ENCODE measurements at places on chromosomes 6 and 20.

- DNase-seq, result no peak
Observed at GRCh38 chr6:24228681-24229255, 102.8 kb downstream of the NRSN1 start.

DNA sequence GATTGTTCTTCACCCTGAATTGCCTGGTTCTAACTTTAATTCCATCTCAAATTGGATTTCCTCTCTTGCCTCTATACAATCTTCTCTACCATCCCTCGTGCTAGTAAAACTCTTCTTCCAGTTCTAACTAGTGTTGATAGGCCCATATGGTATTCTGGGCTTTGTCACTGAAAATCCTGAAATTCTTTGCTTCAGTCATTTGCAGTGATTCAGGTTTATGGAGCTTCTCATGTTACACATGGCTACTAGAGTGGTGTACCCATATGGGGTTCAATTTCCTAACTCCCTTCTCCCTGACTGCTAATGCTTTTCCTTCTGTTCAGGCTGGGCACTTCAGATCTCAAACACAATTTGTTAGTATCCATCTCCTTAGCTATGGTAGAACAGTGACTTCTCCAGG lies 956.6 kb downstream of the KIF16B start:
- no peak for DNase-seq

DNA sequence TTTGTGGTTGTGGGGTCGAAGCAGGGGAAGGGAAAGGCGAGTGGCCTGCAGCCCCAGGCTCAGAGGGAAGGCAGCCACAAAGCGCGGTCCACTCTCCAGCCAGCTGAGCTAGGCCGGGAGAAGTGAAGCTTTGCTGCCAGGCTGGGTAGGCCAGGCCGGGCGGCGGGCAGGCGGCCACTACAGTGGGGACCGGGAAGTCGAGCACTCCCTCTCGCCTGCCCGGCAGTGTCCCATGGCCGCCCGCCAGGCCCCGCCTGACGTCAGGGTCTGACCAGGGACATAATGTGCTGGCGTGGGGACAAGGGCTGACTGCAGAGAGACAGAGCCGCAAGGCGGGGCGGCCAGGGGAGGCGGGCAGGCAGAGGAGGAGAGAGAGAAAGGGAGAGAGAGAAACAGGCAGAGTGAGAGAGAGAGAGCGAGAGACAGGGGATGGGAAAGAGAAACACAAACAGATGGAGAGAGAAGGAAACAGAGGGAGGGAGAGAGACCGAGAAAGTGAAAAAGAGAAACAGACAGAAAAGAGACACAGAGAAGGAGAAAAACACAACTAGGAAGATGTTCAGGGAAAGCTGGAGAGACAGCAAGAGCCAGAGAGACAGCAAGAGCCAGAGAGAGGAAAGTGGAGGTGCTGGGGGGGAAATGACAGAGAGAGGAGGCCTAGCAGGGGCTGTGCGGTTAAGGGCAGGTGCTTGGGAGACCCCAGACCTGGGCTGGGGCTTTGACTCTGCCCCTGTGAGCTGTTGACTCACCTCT lies 94.5 kb upstream of the PTPN1 start:
- peak; percentile 96 for DNase-seq

- peak; percentile 21 for DNase-seq
Observed at GRCh38 chr6:104428184-104428583, 431.5 kb downstream of the HACE1 start.

DNA sequence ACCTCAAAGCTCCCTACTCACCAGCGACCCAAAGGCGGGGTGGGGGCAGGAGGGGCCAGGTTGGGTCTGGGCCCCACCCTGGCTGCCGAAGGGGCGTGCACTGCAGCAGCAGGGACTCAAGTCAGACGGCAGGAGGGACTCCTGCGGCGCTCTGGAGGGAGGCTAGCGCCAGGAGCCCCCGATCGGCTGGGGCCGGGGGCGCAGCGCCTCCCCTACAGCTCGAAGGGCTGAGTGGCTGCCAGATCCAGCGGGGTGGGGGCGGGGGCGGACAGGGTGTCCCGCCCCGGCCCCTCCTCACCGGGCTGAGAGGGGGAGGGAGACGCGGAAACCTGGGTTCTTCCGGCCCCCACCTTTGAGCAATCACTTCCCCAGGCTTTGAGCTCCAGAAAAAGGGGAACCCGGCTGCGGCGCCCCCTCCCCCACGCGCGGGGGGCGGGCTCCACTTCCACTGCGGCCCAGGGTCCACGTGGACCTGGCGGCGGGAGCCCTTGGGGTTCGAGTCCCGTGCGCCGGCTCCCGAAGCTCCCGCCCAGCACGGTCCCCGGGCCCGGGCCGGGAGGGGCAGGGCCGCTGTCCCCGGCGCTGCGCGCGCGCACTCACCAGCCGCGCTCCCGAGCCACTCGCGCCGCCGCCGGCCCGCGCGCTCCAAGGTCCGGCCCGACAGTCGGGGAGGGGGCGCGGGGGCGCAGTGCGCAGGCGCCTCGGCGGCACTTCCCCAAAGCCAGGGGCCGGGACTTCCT lies at the start of gene RGS19:
RGS19 (minus strand) TSS at position 246 of the 740 bp plus-strand sequence. CDS start 2,632 bp downstream, outside the sequence.
- peak; percentile 88 for DNase-seq

GRCh38 chr20:11692567-11692966 lies 225.1 kb upstream of the BTBD3 start:
- DNase-seq, result no peak

DNA sequence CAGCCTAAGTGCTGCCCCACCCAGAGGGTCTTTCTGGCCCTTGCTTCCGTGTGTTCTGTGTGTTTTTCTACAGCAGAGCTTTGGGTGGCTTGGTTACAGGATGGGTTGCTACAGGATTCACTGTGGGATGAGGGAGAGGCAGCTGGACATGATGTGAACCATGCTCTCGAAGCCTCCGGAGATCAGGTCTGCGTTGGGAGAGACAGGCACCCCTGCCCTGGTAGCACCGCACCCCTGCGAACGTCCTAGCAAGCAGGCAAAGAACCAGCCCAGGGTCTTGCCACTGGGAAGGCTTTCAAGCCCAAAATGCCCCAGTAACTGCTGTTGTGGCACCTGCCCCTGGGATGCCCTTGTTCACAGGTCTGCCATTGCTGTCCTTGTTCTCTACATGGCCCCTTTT lies 66.4 kb downstream of the IGF2R start:
- DNase-seq, result no peak

DNA sequence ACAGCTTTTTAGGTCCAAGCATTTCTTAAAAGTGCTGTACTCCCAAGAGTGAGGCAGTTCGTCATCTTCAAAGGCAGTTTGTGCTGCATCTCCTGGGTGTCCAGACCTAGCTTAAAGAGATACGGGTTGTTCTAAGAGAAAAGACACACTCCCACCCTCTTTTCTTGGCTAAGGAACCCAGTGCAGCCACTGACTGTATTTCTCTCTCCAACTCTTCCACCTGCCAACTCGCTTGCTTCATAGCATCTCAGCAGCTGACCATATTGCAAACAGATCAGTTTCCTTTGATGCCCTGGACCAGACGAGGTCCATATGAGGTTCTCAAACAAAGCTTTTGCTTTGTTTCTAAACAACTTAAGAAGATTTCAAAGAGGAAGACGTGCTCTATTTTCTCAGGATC lies 101.1 kb downstream of the ISM1 start:
- peak; percentile 29 for DNase-seq

DNA sequence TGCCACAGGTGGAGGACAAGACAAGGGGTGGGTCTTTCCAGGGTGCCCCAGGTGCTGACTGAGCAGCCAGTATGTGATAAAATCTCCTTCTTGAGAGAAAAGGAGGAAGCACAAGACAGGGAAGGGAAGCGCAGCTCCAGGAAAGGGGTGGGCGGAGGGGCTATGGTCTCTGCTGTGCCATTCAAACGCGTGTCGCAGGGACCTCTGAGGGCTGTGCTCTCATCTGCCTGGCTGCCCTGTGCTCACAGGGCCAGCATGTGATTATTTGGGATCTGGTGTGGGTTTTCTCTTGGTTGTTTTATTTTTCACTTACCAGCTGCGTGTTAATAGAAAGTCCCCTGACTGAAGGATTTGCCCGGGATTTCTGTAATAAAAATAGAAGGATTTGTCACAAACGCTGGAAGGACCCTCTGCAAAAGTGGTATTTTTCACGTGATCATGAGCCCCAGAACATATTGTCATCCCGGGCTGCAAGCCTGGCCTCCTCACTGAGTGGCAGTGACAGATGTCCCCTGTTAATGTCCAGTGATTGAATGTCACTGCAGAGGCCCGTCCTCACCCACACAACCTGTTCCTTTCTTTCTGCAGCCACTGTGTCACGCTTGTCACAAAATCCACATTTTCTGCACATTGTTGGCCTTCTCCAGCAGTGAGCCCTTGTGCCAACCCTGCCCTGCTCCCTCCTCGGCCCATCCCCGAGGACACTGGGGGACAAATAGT lies 35.0 kb upstream of the VSX1 start:
- DNase-seq, result peak; percentile 96

- no peak for DNase-seq
Observed at GRCh38 chr6:91198588-91199255, 611.9 kb upstream of the MAP3K7 start.

- peak; percentile 95 for DNase-seq
Observed at GRCh38 chr6:30615219-30615957, 1.7 kb downstream of the PPP1R10 start.

DNA sequence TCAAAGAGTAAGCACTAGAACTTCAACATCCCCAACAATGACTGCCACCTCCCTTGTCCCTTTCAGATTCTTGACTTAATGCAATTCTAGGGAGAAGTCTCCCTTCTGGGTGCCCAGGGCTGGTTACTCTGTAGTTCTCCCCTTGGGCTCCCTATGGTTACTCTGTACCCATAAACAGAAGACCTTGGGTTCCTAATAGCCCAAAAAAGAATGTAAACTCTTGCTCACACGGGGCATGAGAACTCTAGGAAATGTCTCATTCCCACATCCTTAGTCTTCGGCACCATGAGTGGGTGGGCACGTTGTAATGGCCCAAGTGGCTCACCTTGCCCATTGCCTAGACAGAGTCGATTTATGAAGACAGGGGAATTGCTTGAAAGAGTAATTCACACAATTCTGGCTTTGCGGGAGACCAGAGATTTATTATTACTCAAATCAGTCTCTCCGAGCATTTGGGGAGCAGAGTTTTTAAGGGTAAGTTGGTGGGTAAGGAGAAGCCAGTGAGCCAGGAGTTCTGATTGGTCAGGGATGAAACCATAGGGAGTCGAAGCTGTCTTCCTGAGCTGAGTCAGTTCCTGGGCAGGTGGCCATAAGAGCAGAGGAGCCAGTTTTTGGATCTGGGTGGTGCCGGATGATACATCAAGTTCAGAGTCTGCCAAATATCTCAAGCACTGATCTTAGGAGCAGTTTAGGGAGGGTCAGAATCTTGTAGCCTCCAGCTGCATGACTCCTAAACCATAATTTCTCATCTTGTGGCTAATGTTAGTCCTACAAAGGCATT lies 61.2 kb upstream of the SIRPG start:
- no peak for DNase-seq

DNA sequence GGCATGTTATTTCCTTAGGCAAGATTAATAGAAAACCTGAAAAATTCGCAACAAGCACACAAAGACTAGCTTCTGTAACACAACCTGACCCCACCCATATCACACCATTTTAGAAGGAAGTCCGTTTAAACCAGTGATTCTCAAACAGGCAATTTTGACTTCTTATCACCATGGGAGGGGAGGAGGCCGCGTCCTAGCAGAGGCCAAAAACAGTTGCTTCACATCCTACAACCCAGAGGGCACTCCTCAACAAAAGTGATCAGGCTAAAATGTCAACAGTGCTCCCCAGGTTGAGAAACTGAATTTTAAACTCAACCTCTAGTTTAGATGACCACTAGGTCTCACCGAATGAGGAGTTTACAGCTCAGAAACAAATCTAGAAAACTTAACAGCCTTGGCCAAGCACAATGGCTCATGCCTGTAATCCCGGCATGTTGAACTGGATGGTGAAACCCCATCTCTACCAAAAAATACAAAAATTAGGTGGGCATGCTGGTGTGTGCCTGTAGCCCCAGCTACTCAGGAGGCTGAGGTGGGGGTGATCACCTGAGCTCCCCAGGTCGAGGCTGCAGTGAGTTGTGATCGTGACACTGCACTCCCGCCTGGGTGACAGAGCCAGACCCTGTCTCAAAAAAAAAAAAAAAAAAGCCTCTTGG lies 3.4 kb downstream of the SNX5 start:
- DNase-seq, result no peak

DNA sequence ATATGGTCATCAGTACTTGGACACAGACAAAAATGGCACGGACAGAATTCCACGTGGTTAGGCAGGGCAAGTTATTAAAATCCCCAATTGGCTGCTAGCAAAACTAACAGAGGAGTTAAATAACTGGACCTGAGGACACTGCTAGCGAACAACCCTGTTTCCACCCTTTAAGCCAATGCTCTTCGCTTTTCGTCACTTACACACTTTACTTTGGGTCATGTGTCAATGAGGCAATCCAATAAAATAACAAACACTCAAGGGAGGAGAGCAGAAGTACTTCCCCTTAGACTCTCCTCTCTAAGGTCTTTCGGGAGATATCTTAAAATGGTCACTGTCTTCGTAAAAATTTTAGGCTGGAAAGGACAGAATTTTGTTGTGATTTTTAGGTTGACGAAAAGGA lies 68.6 kb downstream of the LCA5 start:
- no peak for DNase-seq

DNA sequence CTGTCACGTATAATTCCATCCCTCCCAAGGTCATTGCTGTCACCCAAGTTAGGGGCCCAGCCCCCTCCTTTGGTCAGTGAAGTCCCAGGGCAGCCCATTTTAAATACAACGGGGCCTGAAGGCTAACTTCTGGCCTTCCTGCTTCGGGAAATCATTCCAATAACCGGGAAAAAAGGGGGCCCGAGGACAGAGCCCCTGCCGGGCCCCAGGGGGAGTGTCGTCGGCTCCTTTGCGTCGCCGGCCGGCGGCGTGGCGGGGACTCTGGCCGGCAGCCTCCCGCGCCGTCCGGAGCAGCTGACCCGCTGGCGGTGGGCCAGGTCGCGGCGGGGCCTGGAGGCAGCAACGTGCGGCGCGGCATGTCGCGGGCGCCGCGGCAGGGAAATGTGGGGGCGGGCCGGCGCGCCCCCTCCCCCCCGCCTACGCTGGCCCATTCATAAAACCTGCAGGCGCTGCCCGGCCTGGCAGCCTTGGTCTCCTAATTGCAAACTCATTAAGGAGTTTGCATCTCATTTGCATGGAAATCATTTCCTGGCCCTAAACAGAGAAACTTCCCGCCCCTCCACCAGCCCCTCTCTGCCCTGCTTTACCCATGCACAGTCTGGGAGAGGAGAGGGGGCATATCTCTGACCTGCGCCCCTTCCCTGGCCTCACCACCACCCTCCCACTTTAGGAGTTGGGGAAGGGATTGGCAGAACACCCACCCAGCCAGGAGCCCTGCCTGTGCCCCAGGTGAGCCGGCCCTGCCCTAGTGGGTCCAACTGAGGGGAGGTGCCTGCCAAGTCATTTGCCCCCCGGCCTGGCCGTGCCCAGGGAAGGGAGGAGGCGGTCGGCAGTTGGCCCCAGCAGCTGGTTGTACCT lies 50.7 kb downstream of the MRPL14 start:
- DNase-seq, result peak; percentile 69

DNA sequence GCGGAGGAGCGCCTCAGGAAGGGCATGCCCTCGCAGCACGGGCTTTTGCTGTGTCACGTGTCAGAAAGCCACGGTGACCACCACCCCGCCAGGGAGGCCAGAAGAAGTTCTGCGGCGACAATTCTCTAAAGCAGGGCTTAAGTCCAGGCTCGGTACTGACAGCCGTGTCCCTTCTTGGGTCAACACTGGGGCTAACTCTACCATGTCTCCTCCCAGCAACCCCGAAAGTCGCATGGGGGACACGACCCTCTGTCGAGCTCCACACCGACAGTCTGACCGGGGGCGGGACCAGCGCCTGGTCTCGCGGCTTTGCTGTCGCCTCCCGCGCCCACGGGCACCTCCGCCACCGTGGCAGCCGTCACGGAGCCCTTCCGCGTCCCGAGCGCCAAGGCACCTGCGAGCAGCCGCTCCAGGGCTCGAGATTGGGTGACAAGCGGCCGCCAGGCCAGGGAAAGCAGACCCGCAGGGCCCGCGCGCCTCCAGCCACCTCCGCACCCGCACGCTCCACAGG lies 534 bp downstream of the NANP start:
- DNase-seq, result no peak

GRCh38 chr6:135962731-135963130 lies 111.2 kb downstream of the PDE7B start:
- no peak for DNase-seq
